ENCODE measurements at places on chromosomes 1 and 21.

DNA sequence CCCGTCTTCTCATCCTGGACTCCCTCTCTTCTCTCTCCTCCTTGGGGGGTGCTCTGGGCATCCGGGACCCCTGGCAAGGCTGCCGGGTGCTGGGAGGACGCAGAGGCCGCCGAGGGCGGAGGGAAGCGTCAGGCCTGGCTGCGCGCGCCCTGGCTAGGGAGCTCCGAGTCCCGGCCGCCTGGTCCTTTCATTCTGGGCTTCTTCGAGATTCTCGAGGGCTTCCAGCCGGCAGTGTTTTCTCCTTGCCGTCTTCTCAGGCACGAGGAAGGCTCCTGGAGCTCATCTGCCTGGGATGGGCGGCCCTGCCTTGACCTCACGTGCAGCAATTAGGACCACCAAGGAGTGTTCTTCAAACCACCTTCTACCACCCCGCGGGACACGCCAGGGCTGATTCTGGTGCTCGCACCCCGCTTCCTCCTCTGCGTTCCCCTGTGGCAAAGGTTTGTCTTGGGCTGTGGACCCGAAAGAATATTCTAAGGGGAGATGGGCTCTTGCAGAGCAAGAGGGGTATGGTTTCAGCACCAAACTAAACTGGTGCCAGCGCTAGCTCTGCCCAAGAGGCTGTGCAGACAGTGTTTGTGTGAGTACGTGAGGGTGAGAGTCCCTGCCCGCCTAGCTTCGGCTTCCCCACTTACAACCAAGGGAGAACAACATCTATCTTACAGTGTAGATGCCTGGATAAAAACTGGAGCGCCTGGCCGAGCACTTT, 36.5 kb downstream of the PIK3CD start:
- no peak for DNase-seq

DNA sequence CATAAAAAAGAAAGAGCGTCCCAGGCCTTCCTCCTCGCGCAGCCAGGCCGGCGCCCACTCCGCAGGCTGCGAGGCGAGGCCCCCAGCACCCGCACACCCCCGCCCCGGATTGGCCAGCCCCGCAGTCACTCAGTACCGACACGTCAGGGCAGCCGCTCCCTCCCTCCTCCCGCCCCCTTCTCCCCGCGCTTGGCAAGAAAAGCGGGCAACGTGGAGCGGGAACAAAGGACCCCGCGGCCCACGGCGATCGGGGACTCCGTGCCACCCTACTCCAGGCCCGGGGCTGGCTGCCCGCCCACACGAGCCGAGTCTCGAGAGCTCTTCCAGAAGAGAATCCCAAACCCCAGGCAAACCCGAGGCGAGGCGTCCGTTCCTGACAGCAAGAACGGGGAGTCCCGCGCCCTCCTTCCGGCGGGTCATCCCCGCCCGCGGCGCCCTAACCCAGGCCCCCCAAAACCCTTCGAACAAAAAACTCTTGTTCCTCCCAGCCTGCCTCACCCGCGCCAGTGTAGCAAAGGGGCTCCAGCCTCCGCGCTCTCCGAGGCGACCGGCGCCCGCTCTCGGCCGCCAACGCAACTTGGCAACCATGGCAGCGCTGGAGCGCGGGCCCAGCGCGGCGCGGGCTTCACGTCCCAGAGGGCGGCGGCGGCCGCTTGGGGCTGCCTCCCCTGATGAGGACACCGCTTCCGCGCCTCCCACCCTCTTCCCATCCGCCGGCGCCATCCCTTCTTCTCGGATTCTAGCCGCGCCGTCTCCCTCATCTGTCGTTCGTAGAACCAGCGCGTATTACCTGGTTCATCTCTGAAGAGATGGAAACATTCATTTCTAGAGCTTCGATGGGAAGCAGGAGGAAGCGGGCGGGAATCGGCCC, 645 bp downstream of the IVNS1ABP start:
- peak; percentile 55 for DNase-seq

DNA sequence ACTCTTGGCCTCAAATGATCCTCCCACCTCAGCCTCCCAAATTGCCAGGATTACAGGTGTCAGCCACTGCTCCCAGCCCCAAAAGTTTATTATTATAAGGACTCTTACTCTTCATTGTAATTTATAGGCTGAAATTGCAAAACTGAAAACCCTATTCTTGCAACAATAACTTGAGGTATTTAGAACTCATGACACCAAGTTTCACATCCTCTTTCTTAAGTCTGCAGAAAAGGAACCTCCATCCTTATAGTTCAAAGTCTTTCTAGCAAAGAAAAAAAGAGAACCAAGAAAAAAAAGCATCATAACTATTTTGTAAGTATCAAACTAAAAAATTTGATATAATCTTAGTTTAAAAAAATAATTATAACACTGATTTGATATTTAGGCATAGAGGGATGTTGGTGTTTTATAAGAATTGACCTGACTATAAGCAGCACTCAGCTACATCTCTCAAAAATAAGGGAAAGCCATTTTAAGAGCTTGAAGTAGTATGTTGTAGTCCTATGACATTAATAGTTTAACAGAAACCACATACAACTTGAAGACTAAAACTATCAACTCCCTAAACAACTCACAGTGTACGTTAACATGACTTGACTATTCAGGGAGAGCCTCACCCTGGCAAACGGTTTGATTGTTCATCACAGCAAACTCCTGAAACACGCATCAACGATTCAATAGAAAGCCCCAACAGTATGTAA, 122.4 kb downstream of the AKT3 start:
- DNase-seq = no peak

DNA sequence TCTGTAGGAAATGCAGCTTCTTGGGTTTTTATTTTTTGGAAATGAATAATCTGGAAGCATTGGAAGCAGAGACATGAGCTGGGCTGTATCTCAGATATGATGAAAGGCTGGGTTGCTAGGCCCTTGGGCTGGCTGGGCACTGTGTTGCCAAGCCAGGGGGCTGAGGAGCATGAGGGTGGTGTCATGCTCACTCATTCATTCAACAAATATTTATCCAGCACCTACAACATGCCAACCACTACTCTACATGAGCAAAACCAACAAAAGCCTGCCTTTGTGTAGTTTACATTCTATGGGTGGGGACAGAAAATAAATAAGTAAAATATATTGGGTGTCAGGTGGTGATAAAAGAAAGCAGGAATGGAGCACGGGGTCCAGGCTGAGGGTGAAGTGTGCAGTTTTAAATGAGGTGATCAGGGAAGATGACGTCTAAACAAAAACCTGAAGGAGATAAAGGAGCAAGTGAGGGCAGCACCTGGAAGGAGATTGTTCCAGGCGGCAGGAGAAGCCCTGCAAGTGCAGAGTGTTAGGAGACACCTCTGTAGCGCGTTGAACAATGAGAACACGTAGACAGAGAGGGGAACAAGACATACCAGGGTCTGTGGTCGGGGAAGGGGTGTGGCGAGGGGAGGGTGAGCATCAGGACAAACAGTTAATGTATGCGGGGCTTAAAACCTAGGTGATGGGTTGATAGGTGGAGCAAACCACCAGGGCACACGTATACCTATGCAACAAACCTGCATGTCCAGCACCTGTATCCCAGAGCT, 10.9 kb downstream of the TAGLN2 start:
- DNase-seq = no peak

DNA sequence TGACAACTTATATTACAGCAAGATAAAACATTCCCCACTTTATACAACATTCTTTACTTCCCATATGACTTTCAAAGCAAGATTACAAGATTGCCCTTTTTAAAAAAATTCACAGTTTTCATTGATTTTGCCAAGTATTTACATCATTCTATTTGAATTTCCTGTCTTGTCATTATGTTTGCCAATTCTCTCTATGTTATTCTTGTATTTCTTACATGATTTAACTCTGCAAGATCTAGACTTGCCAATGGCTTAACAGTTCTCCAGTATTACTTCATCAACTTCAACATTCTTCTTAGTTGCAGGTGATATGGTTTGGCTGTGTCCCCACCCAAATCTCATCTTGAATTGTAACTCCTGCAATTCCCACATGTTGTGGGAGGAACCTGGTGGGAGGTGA, 31.6 kb downstream of the FMO4 start:
- no peak for DNase-seq

DNA sequence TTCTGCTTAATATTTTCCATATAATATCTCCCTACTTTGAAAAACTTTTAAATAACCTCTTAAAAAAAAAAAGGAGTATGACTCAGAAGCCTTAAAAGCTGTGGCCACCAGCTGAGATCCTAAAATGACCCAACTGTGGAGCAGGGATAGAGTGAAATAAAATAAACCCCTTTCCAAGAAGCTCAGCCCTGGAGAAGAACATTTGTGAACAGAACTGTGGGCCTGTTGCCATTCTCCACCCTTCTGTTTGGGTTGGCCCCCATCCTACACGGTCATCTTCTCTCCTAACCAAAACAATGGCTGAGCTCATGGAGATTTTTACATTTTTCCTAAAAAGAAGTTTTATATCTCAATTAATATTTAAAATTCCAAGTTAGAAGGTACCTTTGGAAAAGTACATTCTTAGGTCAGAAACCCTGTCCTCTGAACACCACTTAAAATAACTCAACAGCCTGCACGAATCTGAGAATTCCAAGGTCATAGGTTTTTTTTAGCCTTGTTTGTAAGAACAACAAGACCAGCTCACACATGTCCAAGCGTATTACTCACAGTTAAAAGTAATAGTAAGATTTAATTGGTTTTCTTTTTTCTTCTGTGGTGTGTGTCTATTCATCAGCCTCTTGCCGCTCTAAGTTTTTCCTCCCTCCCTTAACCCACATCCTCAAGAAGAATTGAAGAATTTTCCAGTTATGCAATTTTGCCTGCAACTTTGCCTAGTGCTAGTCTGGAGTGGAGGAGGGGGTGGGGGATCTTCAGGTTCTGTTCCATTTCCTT, 107.7 kb upstream of the ERRFI1 start:
- DNase-seq = no peak

GRCh38 chr1:21157054-21157453, 19.6 kb downstream of the EIF4G3 start:
- no peak for DNase-seq

- DNase-seq = no peak
These were observed 6.0 kb upstream of the PPIE start for GRCh38 chr1:39732730-39733129.

DNA sequence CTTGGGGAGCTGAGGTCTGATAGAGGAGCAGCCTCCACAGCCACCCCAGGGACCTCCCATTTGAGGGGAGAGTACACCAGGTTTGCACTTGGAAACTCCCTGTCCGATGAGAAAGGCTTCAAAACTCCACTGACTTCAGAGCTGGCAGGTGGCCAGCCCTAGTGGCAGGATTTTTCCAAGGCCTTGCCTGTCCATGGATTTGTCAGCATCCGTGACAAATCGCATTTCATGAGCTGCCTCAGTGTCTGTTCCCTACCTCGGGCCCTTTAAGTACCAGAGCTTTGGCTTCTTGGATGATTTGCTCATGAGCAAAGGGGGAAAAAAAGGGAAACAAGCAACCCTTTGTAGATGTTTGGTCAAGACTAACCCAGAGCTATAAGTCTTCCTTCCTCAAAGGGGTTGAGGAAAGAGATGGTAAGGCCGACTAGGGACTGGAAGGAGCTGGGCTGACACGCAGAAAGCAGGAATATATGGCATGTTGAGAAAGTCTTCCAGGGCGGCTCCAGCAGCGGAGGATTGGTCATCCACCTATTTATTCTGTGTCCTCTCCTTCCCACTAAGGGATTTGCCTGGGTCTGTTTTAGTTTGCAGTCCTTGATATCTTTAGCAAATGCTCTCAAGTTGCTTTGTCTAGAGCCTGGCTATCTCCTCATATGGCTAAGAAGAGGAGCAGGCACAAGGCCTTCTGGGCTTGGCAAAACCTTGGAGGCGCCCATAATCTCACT, 2.7 kb upstream of the HSPG2 start:
- no peak for DNase-seq

DNA sequence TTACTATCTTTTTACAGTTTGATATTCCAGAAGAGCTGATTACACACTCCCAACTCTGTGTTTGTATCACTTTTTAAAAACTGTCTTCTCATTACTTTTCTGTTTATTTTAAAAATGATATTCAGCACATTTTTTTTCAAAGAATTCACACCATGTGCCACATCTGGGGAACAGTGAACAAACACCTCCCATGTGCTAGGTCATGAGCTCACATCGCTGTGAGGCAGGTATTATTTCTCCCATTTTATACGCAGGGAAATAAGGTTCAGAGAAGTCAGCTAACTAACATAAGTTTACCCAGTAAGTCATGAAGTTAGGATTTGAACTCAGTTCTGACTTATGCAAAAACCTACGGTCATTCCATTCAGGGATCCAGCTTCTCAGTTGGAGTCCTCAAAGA, 44.9 kb downstream of the S1PR1 start:
- DNase-seq = no peak

DNA sequence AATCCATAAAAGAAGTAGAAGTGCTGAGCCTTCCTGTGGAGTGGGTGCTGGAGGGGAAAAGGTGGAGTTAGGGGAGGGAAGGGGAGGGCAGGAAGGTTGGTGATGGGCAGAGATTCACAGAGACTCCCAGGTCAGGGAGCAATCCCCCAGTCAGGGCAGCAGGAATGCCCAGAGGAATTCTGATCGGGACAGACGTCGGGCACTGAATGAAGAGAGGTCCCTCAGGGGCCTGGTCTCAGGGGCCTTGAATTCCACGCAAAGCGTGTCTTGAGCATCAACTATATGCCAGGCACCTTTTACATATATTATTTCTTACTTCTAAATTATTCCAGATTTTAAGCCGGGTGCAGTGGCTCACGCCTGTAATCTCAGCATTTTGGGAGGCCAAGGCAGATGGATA, 7.2 kb upstream of the PADI1 start:
- no peak for DNase-seq

DNA sequence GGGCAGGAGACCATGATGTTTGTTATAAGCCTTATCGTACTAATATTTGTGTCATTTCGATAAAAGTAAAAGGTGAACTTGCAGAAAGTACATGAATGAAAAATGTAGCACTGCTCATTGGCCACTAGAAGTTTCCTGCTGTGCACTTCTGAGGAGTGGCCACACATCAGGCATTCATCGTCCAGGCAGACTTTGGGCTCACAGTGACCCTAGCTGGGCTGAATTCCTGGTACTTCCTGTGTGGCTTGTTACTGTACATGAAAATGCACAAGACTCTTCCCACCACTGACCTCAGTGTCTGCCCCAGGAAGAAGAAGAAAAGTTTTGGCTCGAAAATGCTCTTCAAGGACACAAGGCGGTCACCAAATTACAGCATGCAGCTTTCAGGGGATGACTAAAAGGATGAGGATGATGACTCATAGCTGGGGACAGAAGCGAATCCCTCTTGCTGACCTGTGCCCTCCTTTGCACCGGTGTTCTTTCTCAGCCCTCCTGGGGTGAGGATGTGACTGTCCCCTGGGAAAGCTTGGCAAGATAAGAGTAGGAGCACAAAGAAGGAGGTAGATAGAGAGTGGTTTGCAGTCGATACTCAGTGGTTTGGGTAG, 252.4 kb upstream of the KAZN start:
- DNase-seq = no peak

Measured in bone marrow (tissue), 2 donors.